CD4-positive, alpha-beta T cell treated with Interferon gamma for 1 hour (primary cell): ENCODE measurements at places on chromosomes 5 and 9.

GRCh38 chr9:129258823-129259301 lies 80.8 kb upstream of the IER5L start:
- DNase-seq: no peak

GRCh38 chr5:141605523-141606277 lies 13.1 kb downstream of the DIAPH1 start:
- DNase-seq: peak; percentile 80

GRCh38 chr5:1770443-1770802 lies 29.2 kb downstream of the MRPL36 start:
- no peak for DNase-seq

DNA sequence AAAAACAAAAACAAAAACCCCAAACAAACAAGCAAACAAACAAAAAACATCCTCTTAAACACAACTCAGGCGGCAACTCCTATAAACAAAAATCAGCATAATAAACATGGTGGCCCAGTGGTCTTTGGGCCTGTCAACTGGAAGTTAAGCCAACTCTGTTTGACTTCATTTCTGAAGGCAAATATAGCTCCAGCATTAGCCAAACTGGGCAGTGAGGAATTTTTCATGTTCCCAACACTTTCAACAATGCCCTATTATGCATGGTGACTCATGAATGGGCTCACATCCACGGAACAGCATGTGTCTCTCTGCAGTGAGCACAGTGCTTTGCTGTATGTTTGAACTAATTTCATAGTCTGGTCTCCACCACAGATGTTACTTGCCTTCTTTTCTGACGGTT lies 143.9 kb upstream of the STC2 start:
- no peak for DNase-seq
